GM23248 (cell line): ENCODE measurements at places on chromosomes 7 and 10. TPM values are rescaled to one million over a fixed set of nuclear protein-coding genes. Genes with fewer than 3 reads are reported as not detected.

Gene ZNF32
- 24.6 and 32.1 TPM in 2 replicates for total RNA-seq

Gene CRYGN
- total RNA-seq: not detected in 2 replicates

Gene TSPAN12
- under 0.01 and 2.0 TPM in 2 replicates for total RNA-seq

Gene SPDYE8
- not detected in 2 replicates for total RNA-seq

Gene C7orf25
- 11.1 and 19.3 TPM in 2 replicates for total RNA-seq

Gene CUBN
- total RNA-seq: 0.65 and 2.8 TPM in 2 replicates

DNA sequence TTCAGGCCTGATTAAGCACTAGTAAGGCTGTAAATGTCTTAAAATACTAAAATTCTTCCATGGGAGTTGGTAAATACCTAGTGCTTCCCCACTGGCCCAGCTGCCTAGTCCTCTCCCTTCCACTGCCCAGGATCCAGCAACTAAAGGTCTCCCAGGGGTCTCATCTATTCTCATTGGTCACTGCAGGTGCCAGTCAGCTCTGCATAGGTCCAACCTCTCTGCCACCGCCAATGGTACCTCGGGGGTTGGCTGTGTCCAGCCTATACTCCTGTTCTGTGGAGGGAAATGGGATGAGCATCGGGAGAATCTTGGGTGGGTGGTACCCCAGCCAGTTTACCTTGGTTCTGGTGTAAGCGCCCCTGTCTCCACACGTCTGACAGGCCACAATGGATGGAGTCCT lies 6.1 kb upstream of the CREB5 start:
- DNase-seq: no peak

DNA sequence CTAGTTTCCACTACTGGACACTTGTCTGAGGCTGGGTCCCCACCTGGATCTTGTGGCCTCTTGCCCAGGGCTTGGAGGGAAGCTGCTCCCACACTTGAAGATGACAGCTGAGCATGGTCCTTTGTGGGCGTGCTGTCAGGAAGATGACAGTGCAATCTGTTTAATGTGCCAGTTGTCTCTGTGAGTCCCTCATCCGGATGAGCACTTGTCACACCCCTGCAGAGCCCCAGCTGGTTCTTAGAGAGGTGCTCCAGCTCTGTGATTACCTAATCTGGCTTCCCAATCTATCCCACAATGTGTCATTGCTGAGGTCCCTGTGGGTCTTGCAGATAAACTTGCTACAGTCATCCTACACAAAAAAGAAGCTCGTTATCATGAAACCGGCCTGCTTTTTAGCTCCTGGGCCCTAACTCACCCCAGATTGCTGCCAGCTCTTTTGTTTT lies 34.8 kb upstream of the CCSER2 start:
- DNase-seq: no peak

GRCh38 chr7:34837801-34838201 lies 179.8 kb downstream of the NPSR1 start:
- DNase-seq: no peak

- DNase-seq: no peak
Measured at GRCh38 chr10:117486606-117487005, 55.9 kb upstream of the EMX2 start.

GRCh38 chr10:135132-135600 lies at the start of gene ZMYND11:
ZMYND11 (plus strand) TSS chr10:135455; CDS start chr10:180013, 44,558 bp downstream.
- DNase-seq: peak; percentile 75

- no peak for DNase-seq
Measured at GRCh38 chr7:1229202-1229947, 3.3 kb upstream of the UNCX start.

GRCh38 chr7:7719236-7719635 lies 829 bp upstream of the RPA3 start:
- peak; percentile 82 for DNase-seq

DNA sequence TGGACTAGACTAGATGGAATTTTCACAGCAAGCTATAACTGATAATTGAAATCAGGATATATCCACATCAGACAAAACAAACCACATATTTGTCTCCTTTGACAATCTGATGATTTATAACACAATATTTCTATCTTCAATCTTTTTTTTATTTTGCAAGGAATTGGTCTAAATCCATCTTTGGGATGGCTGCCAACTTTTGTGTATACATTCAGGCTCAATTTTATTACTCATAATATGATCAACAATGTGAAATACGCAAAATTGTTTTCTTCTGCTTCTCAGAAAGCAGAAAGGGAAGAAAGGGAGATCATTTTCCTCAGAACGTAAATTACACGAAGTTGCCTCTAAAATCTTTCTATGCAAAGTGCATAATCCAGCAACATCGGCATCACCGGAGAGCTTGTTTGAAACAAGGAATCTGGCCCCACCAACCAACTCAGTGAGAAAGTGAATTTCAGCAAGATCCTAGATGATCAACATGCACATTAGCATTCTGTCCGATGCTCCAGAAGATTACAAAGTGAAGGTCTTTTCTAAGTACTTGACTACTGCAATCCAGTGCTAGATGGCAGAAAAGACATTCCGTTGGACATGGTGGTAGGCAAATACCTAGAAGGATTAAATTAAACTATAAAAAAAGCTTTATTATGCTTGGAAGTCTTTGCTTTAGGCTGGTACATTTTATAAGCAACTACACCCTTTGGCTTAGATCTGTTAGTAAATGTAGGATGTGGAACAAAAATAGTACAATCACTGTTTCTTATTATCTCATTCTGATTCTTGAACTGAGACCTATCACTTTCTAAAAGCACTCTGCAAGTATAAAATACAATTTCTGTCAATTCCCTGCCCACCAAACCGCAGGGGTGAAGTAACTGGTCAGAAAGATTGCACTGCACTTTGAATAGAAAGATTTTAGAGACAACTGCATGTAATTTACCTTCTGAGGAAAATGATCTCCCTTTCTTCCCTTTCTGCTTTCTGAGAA lies 126.4 kb upstream of the RSU1 start:
- peak; percentile 51 for DNase-seq

- DNase-seq: no peak
Measured at GRCh38 chr10:58706836-58707235, 194.2 kb downstream of the BICC1 start.

GRCh38 chr7:6257675-6258074 lies 14.7 kb downstream of the CYTH3 start:
- DNase-seq: no peak

DNA sequence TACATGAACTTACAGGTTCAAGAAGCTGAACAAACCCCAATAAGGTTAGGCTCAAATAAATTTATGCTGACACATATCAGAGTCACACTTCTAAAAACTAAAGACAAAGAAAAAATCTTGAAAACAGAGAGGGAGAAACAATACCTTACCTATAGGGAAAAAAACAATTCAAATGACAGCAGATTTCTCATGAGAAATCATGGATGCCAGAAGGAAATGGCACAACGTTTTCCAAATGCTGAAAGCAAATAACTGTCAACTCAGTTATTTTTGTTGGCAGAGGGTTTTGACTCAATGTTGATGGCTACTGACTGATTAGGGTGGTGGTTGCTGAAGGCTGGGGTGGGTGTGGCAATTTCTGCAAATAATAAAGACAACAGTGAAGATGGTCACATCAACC lies 239.4 kb downstream of the ARHGAP12 start:
- DNase-seq: no peak
